ENCODE measurements at places on chromosomes 3 and 15. TPM values are rescaled to one million over a fixed set of nuclear protein-coding genes. Genes with fewer than 3 reads are reported as not detected.
A peak's percentile ranks its signal among the peaks of the same experiment; 100 is the strongest.

KNL1 gene
- 4.7 TPM for total RNA-seq

SH2D7 gene
- total RNA-seq: not detected

CRTC3 gene
- total RNA-seq: 17.9 TPM

C3orf85 gene
- not detected for total RNA-seq

DNA sequence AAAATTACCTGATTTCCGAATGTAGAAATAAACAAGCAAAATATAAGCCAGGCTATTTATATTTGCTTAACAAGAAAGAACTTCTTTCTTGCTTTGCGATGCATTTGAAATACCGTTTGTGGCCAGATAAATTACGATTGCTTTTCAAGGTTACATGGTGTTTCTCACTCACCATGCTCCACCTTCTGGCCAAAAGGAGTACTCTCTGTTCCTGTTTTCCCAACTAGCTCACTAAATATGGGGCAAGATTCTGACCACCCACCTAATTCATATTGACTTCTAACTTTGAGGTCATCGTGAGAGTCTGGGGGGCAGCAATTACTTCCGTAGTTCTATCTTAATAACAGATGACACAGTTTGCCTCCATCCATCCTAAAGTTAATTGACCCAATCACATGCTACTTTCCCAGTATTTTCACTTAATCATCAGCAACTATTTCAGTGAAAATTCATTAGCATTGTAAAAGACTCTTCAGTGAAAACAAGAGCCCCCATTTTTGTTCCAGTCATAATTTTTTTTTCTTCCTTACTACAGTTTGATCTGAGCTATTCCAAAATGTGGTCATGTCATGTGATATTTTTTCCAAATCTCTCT is 25.9 kb downstream of the ACP3 start:
- peak; percentile 2 for DNase-seq

- no peak for DNase-seq
These were observed 69.3 kb downstream of the LRIG1 start for GRCh38 chr3:66431494-66431893.

GRCh38 chr3:131795390-131796090 is 239.3 kb downstream of the CPNE4 start:
- DNase-seq: no peak

GRCh38 chr3:164794099-164794498 is 284.2 kb downstream of the SI start:
- DNase-seq: no peak

GRCh38 chr15:46442901-46443590 is 808.2 kb downstream of the SQOR start:
- no peak for DNase-seq

DNA sequence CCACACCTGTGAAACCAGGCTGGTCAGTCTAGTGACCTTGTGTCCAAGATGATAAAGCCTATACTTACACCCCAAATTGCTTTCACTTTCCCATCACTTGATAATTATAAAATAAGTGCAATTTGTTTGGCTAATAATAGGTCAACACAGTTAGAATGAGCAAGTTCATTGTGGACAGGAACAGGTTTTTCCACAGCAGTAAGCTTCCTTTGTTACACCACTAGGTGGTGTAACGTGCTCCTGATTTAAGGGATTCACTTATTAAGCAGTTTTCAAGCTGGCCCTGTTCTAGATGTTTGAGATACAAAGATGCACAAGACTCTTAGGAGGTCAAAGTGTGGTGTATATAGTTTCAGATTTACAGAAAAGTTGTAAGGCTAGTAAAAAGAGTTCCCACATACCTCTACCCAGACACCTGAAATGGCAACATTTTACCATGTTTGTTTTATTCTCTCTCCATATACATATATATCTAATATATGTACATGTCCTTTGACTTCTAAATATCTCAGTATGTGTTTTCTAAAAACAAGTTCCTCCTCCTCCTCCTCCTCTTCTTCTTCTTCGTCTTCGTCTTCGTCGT is 6.8 kb upstream of the MFSD1 start:
- no peak for DNase-seq

- no peak for DNase-seq
These were observed 1.1 kb downstream of the EAF1 start for GRCh38 chr3:15428539-15428938.

All from occipital lobe (tissue), 3 donors.